ENCODE measurements at places on chromosomes 11 and 22. TPM values are rescaled to one million over a fixed set of nuclear protein-coding genes. Genes with fewer than 3 reads are reported as not detected.

NRIP3 gene
- 2.3 TPM for total RNA-seq

C11orf42 gene
- total RNA-seq: not detected

DNA sequence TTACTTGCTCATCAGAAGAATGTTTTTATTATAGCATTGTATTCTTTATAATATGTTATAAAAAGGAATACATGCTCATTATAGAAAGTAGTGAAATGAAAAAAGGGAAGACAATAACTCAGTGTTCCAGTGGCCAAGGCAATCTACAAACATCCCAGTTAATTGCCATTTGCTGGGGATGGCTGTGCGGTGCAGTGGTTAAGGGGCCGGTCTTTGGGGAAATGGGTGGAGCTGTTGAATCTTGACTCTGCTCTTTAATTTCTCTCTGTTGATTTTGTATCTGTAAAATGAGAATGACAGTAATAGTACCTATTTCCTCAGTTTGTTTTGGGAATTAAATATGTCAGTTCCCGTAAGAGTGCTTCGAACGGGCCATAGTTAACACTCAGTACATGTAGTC lies 212.7 kb upstream of the TBCEL start:
- no peak for DNase-seq
- no peak overlapping the region for H3K27ac ChIP-seq
- H3K27me3 ChIP-seq: no peaks in the 10 kb centered on the region

MMP7 gene
- not detected for total RNA-seq

- no peak overlapping the region for H3K27ac ChIP-seq
- H3K36me3 ChIP-seq: no peaks in the 10 kb centered on the region
- H3K4me1 ChIP-seq: peaks cover 11% of the 10 kb centered on the region
- DNase-seq: no peak
- H3K27me3 ChIP-seq: no peaks in the 10 kb centered on the region
Observed at GRCh38 chr11:3810951-3811350, 2.6 kb downstream of the PGAP2 start.

DNA sequence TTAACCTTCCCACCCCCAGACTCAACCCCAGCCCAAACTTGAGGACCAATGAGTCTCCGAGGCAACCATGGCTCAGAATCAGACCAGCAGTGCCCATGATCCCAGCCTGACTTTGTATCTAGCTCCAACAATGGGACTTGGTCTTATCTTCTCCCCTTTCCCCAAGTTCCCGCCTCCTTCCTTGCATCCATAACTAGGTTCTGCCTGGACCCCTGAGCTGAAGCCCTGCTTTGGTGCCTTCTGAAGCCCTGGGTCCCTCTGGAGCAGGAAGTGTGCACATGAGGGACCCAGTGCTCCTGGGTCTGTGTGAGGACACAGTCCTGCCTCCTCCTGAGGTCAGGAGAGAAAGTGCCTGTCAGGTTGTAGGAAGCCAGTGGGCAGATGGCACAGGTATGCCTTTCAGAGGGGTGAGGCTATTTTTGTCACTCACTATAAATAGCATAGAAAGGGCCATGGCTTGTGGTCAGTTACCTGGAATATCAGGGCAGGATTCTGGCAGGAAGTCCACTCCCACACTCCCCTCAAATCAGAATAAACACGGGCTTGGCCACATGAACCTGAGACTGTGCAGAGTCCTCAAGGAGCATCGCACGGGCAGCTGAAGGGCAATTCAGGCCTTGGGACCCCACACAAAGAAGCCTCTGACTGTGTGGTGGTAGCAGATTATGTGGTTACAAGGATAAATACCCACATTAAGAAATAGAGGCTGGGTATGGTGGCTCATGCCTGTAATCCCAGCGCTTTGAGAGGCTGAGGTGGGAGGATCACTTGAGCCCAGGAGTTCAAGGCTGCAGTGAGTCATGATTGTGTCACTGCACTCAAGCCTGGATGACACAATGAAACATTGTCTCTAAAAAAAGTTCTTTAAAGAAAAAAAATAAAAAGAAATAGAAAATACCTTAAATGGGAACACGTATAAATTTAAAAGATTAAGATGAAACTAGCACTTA lies 27.4 kb downstream of the RCN1 start:
- H3K36me3 ChIP-seq: no peaks in the 10 kb centered on the region
- no peaks in the 10 kb centered on the region for H3K27me3 ChIP-seq
- H3K4me3 ChIP-seq: no peak overlapping the region
- no peak overlapping the region for H3K27ac ChIP-seq

- H3K27me3 ChIP-seq: no peaks in the 10 kb centered on the region
- peaks cover 42% of the 10 kb centered on the region for H3K36me3 ChIP-seq
- DNase-seq: no peak
Observed at GRCh38 chr22:30027169-30027568, 53.1 kb upstream of the HORMAD2 start.

GRCh38 chr22:36055376-36056295 lies 27.0 kb upstream of the RBFOX2 start:
- H3K27ac ChIP-seq: no peak overlapping the region
- DNase-seq: no peak
- no peaks in the 10 kb centered on the region for H3K36me3 ChIP-seq
- no peaks in the 10 kb centered on the region for H3K4me1 ChIP-seq
- H3K27me3 ChIP-seq: no peaks in the 10 kb centered on the region

DNA sequence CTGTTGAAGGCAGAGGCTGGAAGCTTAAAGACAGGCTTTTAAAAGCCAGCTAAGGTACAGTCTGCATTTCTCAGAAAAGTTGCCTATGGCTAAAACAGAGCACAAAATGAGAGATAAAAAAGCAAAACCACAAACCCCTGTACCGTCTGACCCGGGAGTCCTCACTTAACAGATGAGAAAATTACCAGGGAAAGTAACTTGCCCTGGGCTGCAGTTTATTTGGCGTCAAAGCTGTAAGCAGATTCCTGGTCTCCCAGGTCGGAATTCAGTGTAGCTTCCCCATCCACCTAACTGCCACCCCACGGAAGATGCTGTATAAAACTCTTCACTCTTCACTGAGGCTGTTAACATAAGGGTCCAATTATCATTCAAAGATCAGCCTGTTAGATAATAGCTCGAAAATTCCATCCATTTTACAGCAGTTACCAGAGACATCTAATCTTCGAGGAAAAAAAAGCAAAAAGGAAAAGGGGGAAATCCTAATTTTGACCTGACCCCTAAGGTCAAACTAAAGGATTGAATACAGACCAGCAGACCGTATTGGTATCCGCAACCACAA lies 1.5 kb downstream of the TCF20 start:
- H3K4me1 ChIP-seq: peaks cover 24% of the 10 kb centered on the region
- H3K4me3 ChIP-seq: peak overlapping the region; percentile 95
- H3K27ac ChIP-seq: no peak overlapping the region
- H3K27me3 ChIP-seq: no peaks in the 10 kb centered on the region
- DNase-seq: no peak
- no peaks in the 10 kb centered on the region for H3K36me3 ChIP-seq

DNA sequence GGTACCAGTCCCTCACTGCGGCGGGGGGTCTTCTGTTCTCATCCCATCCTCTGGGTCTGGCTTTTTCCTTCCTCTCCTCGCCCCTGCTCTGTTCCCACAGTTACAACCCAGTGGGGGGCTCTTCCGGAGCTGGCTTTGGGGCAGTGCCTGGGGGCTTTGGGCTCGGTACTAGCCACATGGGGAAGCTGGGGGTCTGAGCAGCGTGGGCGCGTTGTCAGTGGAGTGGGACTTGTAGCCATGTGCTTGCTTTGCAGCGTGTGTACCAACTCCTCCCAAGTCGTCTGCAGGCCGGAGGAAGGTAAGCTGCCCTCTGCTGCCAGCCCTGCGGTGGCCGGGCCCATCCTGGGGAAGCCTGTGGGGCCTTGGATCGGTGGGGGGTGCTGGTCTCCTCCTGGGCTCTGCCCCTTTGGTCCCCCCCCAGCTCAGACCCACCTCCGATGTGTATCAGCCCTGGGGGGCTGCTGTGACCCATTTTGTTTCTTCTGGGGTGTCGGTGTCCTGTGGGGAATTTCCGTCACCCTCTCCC lies 17.5 kb downstream of the MUC2 start:
- H3K4me1 ChIP-seq: no peaks in the 10 kb centered on the region
- no peak overlapping the region for H3K4me3 ChIP-seq
- no peak overlapping the region for H3K27ac ChIP-seq
- DNase-seq: no peak
- no peaks in the 10 kb centered on the region for H3K36me3 ChIP-seq

- no peak for DNase-seq
- no peak overlapping the region for H3K27ac ChIP-seq
- H3K4me1 ChIP-seq: peaks cover 6% of the 10 kb centered on the region
- H3K4me3 ChIP-seq: no peak overlapping the region
- H3K36me3 ChIP-seq: no peaks in the 10 kb centered on the region
- H3K27me3 ChIP-seq: no peaks in the 10 kb centered on the region
Observed at GRCh38 chr11:714436-714835, 8.4 kb downstream of the EPS8L2 start.

GRCh38 chr11:80282643-80283042 lies 841.8 kb upstream of the TENM4 start:
- H3K36me3 ChIP-seq: no peaks in the 10 kb centered on the region
- no peak overlapping the region for H3K4me3 ChIP-seq
- no peaks in the 10 kb centered on the region for H3K27me3 ChIP-seq

- no peaks in the 10 kb centered on the region for H3K27me3 ChIP-seq
- H3K27ac ChIP-seq: no peak overlapping the region
- no peaks in the 10 kb centered on the region for H3K4me1 ChIP-seq
- peaks cover 67% of the 10 kb centered on the region for H3K36me3 ChIP-seq
- H3K4me3 ChIP-seq: no peak overlapping the region
- no peak for DNase-seq
Observed at GRCh38 chr22:41650821-41651220, 29.7 kb downstream of the XRCC6 start.

DNA sequence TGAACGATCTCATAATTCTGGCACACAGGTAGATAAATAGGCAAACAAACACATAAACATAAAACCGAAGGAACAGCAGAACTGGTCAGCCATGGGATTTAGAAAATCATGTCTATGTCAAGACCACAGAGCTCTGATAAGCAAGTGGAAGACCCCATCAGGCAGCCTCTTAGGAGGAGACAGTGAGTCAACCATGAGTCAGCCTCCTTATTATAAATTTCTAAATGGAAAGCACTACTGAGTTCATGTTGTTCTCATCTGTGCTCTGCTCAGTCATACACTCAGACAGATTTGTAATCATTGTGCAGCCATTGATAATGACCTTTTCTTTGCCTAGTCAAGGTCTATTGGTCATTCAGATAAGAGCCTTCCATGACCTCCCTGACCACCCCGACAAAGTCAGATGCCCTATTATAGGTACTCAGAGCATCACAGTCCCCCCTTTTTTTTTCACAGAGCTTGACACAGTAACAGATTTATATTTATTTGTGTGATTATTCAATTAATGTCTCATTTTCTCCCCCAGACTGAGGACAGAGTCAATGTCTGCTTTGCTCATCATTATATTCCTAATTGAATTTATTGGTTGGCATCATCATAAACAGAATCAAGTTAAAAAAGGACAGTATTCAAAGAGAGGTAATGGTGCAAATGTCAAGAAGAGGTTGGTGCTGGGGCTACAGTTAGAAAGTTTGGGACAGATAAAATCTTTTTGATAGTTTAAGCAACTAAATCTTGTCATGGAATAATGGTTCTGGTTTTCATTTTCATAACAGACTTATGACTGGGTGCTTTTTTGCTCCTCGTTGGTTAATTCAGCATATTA lies 579.7 kb upstream of the CCDC90B start:
- no peaks in the 10 kb centered on the region for H3K27me3 ChIP-seq
- no peaks in the 10 kb centered on the region for H3K36me3 ChIP-seq
- DNase-seq: no peak
- H3K4me3 ChIP-seq: no peak overlapping the region
- H3K27ac ChIP-seq: no peak overlapping the region

DNA sequence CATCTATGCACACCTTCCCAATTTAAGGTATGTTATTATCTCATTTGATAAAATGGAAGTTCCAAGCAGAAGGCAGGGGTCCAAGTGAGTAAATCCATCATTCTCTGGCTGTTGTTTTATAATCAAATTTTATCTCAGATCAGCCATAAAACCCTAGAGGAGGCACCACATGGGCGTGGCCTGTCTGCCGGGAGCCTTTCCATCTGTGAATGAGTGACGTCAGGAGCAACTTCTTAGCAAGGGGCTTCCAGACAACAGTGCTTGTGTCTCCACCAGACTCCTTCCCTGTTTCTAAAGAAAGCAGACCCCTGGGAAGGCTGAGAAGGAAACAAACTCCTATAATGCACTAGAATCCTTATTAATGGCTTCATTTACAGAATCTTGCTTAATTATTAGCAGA lies 13.5 kb downstream of the SEZ6L start:
- no peaks in the 10 kb centered on the region for H3K36me3 ChIP-seq
- peaks cover 13% of the 10 kb centered on the region for H3K27me3 ChIP-seq
- DNase-seq: no peak
- no peak overlapping the region for H3K4me3 ChIP-seq

DNA sequence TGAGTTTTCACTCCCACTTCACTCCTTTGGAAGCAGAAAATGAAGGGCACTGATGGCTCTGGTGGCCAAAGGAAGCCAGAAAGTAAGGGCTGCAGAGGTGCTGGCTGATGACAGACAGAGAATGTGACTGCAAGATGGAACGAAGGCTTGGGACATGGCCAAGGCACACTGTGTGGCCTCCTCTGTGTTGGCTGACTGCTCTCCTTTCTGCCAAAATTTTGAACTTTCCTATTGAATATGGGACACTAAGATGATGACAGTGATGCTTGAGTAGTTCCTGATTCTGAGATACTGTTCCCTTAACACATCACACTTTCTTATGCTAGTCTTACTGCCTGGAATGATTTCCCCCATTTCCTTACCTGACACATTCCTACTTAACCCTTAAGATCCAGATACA lies 156.4 kb downstream of the SWAP70 start:
- H3K36me3 ChIP-seq: no peaks in the 10 kb centered on the region
- H3K27me3 ChIP-seq: no peaks in the 10 kb centered on the region
- DNase-seq: no peak
- H3K4me1 ChIP-seq: no peaks in the 10 kb centered on the region
- H3K27ac ChIP-seq: no peak overlapping the region

DNA sequence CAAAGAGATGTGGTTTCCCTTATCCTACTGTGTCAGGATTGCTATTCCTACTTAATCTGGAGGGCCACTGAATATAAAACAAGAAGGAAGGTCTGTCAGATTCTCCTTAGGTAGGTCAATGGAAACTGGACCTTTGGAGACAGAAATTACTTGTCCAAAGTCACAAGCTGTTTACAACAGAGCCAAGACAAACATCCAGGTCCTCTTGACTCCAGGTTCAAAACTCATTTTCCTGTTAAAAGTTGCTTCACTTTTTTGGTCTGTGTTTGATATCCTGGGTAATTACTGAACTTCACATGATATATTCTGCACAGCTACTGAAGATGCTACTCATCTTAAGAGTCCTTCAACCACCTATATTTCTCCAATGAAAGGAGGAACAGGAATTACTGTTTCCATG lies 81.2 kb upstream of the ARHGAP32 start:
- H3K27ac ChIP-seq: no peak overlapping the region
- DNase-seq: no peak
- peaks cover 36% of the 10 kb centered on the region for H3K4me1 ChIP-seq
- no peaks in the 10 kb centered on the region for H3K36me3 ChIP-seq

GRCh38 chr11:72222106-72222891 lies 2.3 kb upstream of the INPPL1 start:
- no peaks in the 10 kb centered on the region for H3K27me3 ChIP-seq
- peaks cover 34% of the 10 kb centered on the region for H3K4me1 ChIP-seq
- no peaks in the 10 kb centered on the region for H3K36me3 ChIP-seq

- no peaks in the 10 kb centered on the region for H3K27me3 ChIP-seq
- H3K36me3 ChIP-seq: no peaks in the 10 kb centered on the region
- H3K27ac ChIP-seq: no peak overlapping the region
- H3K4me1 ChIP-seq: no peaks in the 10 kb centered on the region
Observed at GRCh38 chr22:34296461-34296860, 376.2 kb upstream of the LARGE1 start.
